ENCODE measurements at places on chromosomes 6 and 20.
A peak's percentile ranks its signal among the peaks of the same experiment; 100 is the strongest.

DNA sequence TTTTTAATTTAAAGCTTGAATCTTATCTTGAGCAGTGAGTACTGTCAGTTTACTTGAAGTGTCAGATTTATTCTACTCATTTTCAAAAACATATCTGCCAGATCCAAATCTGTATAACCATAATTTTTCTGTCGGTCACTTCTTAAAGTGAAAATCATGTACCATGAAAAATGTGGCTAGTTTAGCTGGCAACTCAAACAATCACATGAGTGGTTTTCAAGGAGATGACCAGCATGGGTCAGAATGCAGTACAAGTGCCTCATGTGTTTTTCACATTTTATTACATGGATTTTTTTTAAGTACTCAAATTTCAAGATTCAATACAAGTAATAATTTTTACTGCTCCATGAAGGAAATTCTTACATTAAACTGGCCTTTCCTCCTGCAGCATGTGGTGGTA is 11.0 kb upstream of the SAMD5 start:
- no peak for DNase-seq

GRCh38 chr6:23712756-23713155 is 413.3 kb upstream of the NRSN1 start:
- DNase-seq: no peak

- no peak for DNase-seq
These were observed 122.0 kb downstream of the GMPR start for GRCh38 chr6:16360365-16360764.

DNA sequence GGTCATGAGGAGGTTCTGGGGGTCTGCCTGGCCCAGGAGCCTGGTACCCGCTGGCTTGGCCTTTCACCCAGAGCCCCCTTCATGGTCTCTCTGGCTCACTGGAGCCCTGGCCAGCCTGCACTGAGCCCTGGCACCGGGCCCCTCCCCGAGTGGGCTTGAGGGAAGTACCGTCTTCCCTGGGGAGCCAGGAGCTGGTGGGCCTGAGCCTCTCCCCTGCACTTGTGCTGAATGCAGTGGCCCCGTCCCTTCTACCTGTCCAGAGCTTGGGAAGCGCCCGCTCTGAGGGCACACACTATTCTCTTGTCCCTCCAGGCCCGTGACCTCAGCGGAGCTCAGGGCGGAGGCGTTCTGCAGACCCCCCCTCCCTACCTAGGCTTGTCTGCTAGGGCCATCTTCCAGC is 62.2 kb downstream of the TCP11 start:
- DNase-seq: no peak

GRCh38 chr6:84560436-84561390 is 203.7 kb downstream of the TBX18 start:
- no peak for DNase-seq

DNA sequence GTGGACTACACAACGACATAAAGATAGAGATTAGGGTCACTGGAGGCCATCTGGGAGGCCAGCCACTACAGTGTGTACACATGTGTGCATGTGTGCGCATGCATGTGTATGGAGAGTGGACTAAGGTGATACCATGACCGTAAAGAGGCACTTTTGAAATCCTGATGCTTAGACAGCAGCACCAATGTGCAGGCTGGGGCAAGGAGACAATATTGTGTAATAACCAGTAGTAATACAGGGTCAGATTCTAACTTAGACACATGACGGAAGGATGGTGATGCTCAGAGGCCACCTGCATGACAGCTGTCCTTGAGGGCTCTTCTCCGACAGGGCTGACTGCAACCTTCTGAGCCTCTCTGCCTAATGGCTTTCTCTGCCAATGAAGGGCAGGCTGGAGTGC is 25.5 kb downstream of the CST9L start:
- no peak for DNase-seq

DNA sequence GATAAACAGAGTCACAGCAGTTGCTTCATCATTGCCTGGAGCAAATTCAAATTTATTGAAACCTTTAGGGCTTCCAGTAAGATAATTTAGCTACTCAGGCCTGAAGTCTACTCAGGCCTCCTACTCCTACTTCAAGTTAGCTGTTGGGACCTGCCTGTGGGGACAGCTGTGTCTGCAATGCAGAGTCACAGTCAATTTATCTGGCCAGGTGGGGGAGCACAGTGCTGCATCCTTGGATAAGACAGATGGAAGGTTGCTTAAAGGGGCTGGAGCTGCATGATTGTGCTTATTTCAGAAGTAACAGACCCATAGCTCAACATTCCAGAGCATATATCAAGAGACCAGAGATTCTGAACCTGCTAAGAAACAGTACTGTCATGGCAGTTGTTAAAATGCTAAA is 932.1 kb downstream of the QKI start:
- no peak for DNase-seq

DNA sequence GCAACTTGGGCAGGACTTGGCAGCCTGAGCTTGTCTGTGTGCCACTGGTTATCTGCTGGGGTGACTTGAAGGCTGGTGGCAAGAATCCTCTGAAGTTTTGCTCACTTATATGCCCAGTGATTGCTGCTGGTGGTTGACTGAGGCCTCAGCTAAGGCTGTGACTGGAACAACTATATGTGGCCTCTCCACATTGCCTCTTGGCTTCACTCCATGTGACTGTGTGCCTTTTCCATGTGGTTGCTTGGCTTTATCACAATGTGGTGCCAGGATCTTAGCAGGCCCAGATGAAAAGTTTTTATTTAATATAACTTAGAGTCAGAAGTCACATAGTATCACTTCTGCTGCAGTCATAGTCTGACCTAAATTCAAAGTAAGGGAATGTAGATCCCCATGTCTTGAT is 104.5 kb downstream of the ADAT2 start:
- no peak for DNase-seq

DNA sequence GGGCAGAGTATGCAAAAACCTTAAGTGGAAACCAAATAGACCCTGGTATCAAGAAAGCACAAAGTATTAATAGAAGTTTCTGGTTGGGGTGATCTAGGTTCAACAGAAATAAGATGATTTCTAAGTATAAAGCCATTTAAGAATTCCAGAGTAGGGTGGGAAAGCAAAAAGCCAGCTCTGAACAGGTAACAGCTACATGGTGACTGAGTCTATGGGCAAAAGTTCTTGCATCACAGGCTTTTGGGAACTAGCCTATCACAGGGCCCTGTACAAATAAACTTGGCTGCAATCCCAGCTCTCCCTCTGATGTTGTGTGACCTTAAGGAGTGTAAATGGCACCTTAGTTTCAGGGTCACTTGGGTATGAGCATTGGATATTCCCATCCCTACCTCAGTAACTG is 5.5 kb downstream of the TCF19 start:
- no peak for DNase-seq

GRCh38 chr6:43886717-43887339 is 116.8 kb downstream of the VEGFA start:
- no peak for DNase-seq

DNA sequence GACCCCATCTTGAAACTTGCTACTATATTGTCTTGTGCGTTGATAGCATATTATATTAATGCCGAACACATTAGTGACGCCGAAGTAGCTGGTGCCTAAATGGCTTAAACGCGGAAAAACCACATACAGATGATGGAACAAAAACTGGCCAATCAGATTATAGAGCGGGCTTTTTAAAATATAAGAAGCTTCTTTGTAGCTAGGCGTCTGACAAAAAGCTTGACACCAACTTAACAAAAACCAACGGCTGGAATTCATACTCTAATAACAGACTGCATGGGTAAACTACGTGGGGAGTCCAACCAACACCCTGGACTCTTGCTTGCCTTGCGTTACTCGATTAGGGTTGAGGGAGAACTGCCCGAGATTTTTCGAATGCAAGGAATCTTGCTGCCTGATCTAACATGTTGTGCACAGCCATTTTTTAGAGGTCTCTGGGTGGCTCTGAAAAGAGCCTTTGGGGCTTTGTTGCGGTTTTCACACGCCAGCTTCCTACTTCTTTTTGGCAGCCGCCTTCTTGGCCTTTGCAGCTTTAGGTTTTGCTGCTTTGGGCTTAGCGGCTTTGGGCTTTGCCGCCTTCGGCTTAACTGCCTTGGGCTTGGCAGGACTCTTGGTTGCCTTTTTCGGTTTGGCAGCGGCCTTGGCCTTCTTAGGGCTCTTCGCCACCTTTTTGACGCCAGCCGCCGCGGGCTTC is 45.7 kb downstream of the OR2B2 start:
- DNase-seq: no peak

DNA sequence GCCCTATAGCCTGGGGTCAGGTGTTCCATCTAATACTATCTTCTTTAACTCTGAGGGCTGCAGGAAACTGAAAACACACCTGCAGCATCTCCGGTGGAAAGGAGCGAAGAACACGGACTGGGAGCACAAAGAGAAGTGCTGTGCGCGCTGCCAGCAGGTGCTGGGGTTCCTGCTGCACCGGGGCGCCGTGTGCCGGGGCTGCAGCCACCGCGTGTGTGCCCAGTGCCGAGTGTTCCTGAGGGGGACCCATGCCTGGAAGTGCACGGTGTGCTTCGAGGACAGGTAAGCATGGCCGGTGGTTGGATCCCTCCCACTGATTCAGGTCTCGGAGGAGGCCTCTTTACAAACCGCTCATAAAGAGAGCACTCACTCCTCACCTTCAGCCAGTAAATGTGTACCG is 15.5 kb downstream of the SYTL3 start:
- no peak for DNase-seq

DNA sequence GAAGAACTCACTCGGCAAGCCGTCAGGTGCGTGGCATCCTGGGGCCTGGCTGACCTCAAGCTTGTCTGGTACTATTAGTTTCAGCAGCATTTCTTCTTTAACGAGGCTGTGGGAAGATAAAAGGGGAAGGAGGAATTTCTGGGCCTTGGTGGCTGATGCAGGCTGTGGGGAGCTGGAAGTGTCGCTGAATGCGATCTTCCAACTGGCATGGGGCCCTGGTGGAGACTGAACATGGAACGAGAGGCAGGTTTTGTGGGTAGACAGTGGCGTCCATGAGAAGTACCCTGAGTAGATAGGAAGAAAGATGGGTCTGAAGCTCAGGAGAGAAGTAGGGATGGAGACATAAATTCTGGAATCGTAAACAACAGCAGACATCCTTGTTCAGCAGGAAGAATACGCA is 23.9 kb downstream of the ERMARD start:
- no peak for DNase-seq

- no peak for DNase-seq
These were observed 417.7 kb upstream of the JAG1 start for GRCh38 chr20:11091511-11091910.

GRCh38 chr6:123788319-123788718 is 15.3 kb upstream of the NKAIN2 start:
- DNase-seq: no peak

DNA sequence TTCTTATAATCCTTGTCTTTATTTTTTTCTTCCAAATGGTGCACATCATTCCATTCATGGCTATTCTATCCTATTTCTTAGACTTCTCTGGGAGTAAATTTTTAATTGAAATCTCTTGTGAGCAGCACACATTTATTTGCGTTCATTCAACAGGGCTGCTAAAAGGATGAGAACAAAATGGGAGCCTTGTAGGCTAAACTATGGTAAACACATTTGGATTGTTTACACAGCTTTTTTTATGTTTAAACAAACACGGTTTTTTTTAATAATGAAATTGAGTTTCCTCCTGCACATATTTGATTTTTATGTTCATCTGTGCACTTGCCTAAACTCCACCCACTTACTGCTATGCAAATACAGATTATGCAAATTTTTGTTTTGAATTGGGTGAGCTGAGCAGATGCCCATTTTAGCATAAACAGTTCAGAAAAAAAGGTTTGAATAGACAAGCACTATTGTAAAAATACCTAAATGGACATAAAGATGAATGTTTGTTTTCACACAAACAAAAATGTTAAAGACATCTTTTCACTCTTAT is 92.0 kb downstream of the OLIG3 start:
- no peak for DNase-seq

DNA sequence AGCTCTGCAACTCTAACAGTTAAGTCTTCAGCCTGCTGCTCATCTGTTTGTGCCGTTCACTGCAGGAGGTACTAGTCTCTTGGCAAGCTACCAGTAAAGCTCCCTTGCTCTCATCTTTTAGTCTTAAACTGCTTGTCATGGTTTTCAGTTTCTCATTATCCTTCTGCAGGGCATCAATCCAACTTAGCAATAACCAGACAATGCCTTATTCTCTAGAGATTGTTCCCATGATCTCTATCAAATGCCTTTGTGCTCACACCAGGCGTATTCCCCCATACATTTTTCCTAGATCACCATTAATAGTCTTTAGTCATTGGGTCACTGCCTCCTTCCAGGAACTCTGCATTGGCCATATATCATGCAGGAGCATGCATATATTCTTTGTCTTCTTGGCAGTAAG is 171.3 kb downstream of the GRM1 start:
- DNase-seq: no peak

- DNase-seq: peak; percentile 15
These were observed 173.4 kb downstream of the PLCB1 start for GRCh38 chr20:8305449-8305978.

- no peak for DNase-seq
These were observed 42.5 kb upstream of the HBS1L start for GRCh38 chr6:135097172-135097571.

DNA sequence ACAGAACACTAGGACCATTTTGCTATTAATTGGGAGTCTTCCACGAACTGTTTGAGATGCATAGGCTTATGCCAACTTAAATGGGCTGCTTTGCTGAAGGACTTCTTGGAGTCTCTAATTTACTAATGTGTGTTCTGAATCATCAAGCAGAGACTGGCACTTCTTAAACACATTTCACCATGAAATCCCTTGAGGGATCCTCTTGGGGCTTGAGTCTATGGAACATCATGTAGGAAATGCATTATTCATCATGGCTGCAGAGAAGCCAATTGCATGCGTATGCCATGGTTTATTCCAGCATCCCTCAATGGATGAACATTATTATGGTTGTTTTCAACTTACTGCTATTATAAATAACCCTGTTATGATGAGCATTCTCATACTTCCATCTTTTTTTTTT is 73.4 kb downstream of the FGD2 start:
- no peak for DNase-seq

DNA sequence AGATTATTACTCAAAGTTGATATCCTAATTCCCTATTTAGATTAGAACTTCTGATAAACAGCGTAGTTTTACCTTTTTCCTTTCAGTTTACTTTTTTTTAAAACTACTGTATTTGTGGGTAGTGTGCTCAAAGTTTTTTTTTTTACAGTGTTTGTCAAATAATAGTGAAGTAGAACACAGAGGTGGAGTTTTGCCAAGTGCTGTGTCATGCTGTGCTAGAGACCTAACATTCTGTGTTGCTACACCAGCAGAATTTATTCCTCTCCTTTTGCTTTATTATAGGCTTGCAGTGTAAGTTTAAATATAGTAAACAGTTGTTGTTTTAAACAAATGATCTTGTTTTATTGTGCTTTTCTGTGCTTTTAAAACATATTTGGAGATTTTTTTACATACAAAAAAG is 125.4 kb downstream of the HIVEP1 start:
- no peak for DNase-seq

GRCh38 chr20:62643521-62644043 is 1.3 kb downstream of the SLCO4A1 start:
- no peak for DNase-seq

Data from HuH-7.5 (cell line).